Osteocyte (in vitro differentiated cells): ENCODE measurements at places on chromosomes 4 and X. TPM values are rescaled to one million over a fixed set of nuclear protein-coding genes. Genes with fewer than 3 reads are reported as not detected.

DNA sequence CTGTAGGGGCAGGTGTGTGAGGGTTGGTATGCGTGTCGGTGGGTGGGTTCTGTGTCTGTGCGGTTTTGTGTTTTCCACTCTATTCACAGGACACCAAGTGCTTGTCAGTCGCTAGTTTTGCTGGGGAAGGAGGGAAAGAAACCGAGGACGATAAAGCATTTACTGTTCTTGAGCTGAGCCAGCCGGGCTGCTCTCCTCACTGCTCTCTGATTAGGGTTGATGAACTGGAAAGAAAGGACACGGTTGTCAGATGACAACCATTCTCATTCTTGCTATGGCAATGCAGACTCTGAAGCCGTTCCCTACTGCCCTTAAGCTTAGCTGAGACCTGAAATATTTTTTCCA lies 832 bp downstream of the EGFL6 start:
- no peak for DNase-seq

- DNase-seq, result no peak
These were observed 56.9 kb downstream of the GABRB1 start for GRCh38 chr4:47088298-47088697.

GRCh38 chr4:31803526-31804195 lies 1083.5 kb downstream of the PCDH7 start:
- no peak for DNase-seq

- no peak for DNase-seq
These were observed 1.8 kb downstream of the ABCD1 start for GRCh38 chrX:153726286-153727122.

DNA sequence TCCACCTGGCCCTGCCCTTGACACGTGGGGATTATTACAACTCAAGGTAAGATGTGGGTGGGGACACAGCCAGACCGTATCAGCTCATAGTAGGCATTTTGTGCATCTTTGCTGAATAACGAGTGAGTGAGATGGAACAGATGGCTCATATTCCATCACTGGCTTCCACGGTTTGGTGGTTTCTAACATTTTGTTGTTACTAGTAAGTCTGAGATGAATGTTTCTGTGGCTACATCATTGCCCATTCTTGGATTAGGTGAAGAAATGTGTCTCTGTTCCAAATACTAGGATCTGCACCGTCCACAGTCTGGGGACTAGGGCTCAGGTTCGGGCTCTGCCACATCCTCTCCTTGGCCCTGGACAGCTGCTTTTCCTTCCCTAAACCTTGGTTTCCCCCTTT lies 3.6 kb downstream of the ABLIM2 start:
- no peak for DNase-seq

GRCh38 chrX:41734530-41734929 lies 10.5 kb downstream of the GPR82 start:
- no peak for DNase-seq

GRCh38 chrX:21856504-21856903 lies 717 bp downstream of the YY2 start:
- DNase-seq, result no peak

DNA sequence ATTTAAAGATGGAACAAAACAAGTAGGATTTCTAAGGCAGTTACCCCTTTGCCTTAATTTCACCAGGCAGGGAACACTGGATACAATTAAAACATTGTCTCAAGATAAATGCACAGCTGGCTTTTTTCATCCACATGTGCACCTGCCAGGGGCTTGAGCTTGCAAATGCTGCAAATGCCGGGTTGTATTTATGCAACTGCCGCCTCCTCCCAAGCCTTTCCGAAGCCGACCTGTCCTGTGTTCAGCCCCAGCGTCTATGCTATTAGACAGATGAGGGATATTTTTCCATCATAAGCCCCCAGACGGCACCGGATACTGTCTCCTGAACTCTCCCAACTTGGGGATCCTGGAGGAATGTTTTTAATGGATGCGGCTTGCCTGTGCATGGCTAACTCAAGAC lies 251.6 kb downstream of the CRLF2 start:
- DNase-seq, result peak; percentile 56

- no peak for DNase-seq
These were observed 3.8 kb downstream of the SOD3 start for GRCh38 chr4:24799196-24799543.

GRCh38 chrX:619812-620531 lies 10.6 kb upstream of the SHOX start:
- DNase-seq, result peak; percentile 83

GRCh38 chr4:123659730-123660129 lies 263.1 kb downstream of the SPRY1 start:
- no peak for DNase-seq

- peak; percentile 93 for DNase-seq
These were observed 2.3 kb downstream of the JADE1 start for GRCh38 chr4:128811571-128812441.

DNA sequence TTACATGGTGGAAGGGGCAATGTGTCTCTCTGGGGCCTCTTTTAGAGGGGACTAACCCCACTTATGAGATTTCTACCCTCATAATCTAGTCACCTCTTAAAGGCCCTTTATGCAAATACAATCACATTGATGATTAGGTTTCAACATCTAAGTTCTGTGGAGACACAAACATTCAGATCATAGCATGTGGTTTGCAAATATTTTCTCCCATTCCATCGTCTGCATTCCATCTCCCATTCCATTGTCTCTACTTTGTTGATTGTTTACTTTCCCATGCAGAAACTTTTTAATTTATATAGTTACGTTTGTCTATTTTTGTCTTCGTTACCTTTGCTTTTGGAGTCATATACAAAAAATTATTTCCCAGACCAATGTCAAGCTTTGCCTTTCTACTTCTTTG lies 927.5 kb upstream of the INTU start:
- no peak for DNase-seq

DNA sequence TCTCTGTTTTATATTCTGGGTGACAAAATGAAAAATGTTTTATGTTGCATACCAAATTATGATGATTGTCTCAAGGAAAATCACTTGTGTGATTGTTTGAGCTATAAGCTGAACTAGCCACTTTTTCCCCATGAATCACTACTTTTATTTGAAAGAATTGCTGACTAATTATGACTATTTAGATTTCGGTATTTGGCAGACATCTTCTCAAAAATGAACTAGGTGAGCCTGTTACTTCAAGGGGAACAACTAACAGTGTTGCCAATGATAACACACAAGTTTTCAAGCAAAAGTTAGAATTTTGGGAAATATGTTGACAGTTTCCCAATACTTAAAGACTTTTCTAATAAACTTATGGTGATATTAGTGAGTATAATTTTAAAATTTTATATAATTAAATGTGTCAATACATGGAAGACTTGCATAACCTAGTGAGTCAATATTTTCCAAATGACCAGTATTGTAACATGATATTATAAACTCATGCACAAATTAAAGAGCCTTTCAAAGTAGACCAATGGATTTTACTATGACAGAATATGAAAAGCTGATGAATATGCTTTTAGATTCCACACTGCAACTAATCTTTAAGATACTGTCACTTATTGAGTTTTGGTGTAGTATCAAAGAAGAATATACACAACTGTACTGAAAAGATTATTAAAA lies 187.7 kb upstream of the GATB start:
- DNase-seq, result no peak

GRCh38 chr4:141642711-141643110 lies 6.3 kb downstream of the IL15 start:
- DNase-seq, result no peak

DNA sequence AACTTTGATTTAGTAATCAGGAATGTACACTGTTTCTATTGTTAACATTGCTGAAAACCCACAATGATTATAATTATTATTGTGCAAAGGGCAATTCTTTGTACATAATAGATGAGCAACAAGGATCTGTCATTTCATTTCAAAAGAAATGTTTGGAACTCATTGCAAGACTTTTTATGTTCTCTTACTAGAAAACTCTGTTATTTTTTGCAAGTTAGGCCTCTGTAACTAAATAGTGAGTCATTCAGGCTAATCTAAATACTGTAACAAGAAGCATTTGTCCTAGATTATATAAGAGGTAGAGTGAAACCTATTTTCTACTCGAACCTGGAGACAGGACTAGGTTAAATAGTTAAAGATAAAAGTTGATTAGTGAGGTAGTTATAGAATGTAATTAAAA lies 93.2 kb upstream of the FAM47B start:
- no peak for DNase-seq

- no peak for DNase-seq
These were observed 117.8 kb upstream of the SPRY1 start for GRCh38 chr4:123278755-123279154.

GRCh38 chr4:152734015-152734698 lies 45.4 kb downstream of the TIGD4 start:
- DNase-seq, result no peak

- DNase-seq, result peak; percentile 44
These were observed 48.1 kb upstream of the ENPP6 start for GRCh38 chr4:184265546-184266351.

- no peak for DNase-seq
These were observed 10.6 kb upstream of the CCNG2 start for GRCh38 chr4:77146186-77147078.

Gene FGFBP2
- total RNA-seq, result not detected in 2 replicates

Gene TMPRSS11B
- not detected in 2 replicates for total RNA-seq

Gene ASB9
- total RNA-seq, result not detected in 2 replicates

Gene TSPAN7
- 0.40 and 0.86 TPM in 2 replicates for total RNA-seq

Gene NSUN7
- total RNA-seq, result 1.6 and 2.4 TPM in 2 replicates

Gene TASL
- not detected in 2 replicates for total RNA-seq

Gene TMEM128
- 25.7 and 26.8 TPM in 2 replicates for total RNA-seq

Gene TREX2
- 2.5 TPM in 2 replicates for total RNA-seq

Gene TNIP3
- total RNA-seq, result not detected in 2 replicates

Gene SLC10A7
- total RNA-seq, result 10.5 and 10.6 TPM in 2 replicates

Gene NDP
- total RNA-seq, result not detected in 2 replicates

Gene XPNPEP2
- 0.27 and 0.39 TPM in 2 replicates for total RNA-seq

Gene STARD8
- total RNA-seq, result 1.4 and 1.7 TPM in 2 replicates

Gene CTAG2
- not detected in 2 replicates for total RNA-seq

Gene GAGE12H
- total RNA-seq, result not detected in 2 replicates

Gene SOWAHB
- total RNA-seq, result 0.75 and 0.91 TPM in 2 replicates
